Stomach (tissue), 19 donors: ENCODE measurements at places on chromosomes 4 and X. TPM values are rescaled to one million over a fixed set of nuclear protein-coding genes. Genes with fewer than 3 reads are reported as not detected.

The LRRC66 gene
- 2.9 TPM for total RNA-seq

The GPRIN3 gene
- 8.9 TPM for total RNA-seq

The IL13RA2 gene
- total RNA-seq: 1.7 TPM

DNA sequence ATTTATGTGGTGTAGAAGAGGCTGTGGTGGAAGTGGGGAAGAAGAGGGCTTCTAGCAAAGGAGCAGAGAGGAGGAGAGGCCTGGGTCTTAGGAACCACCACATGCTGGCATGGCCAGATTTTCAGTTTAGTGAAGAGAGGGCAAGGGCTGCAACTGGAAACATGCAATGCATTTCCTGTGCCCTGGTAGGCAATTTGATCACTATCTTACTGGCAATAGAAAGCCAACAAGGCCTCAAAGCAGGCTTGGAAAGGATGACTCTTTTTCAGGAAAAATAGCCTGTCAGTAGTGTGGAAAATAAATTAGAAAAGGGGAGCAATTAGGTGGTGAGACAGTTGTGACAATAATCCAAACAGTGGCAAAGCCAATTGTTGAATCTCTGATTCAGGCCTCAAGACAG lies 501.9 kb upstream of the ZFP42 start:
- DNase-seq: no peak

DNA sequence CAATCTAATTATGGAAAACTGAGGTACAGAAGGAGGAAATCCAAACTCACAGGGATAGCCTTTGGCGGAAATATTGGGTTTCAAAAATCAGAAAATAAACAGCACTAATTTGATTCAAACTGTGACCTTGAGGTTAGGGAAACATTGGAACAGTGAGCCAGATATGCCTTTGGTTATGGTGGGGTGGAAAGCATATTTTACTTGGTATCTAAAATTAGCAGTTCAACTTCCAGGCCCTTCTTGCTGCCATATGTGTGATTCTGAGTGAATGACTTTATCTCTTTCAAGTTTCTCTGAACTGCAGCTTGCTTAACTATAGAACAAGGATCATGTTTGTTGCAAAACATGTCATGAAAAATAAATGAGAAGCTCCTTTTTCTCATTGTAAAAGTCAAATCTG lies 240.9 kb upstream of the VEGFC start:
- no peak for DNase-seq

DNA sequence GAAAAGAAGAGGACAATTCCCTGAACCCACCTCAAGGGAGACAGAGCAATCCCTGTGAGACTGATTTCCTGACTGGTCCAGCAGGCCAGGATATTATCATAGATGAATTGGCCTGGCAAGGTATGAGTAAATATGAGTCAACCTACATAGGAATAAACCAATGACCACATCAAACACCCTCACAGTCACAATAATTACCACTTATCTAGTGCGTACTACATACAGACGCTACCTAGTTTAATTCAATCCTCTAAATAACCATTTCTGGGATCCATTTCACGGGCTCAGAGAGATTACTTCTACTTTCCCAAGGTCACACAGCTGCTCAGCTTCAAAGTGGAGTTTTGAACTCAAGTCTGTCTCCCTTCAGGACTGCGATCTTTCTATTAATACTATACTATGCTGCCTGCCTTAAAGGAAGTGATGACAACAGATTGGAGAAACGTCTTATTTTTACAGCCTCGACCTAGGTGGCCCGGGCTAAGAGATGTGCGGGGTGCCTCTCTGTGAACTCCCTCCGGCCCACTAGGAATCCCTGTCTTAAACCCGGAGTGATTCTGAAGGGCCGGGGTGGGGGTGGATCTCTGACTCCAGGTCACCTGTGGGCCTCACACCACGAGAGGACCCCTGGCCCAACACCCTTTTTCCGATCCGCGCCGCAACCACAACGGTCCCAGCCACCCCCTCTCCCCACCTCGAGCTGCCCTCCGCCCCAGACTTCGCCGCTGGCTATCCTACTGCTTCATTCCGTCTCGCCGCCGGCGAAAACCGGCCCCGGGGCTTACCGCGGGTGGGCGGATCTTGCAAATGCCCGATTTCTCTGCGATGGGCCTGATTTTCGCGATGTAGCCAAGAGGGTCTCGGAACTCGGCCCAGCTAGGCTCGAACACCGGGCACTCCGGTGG lies 800 bp downstream of the KDM5C start:
- peak; percentile 36 for DNase-seq

- DNase-seq: no peak
Measured at GRCh38 chr4:42683393-42683792, 26.5 kb upstream of the ATP8A1 start.

GRCh38 chrX:66408507-66408906 lies 230.4 kb downstream of the EDA2R start:
- DNase-seq: no peak

DNA sequence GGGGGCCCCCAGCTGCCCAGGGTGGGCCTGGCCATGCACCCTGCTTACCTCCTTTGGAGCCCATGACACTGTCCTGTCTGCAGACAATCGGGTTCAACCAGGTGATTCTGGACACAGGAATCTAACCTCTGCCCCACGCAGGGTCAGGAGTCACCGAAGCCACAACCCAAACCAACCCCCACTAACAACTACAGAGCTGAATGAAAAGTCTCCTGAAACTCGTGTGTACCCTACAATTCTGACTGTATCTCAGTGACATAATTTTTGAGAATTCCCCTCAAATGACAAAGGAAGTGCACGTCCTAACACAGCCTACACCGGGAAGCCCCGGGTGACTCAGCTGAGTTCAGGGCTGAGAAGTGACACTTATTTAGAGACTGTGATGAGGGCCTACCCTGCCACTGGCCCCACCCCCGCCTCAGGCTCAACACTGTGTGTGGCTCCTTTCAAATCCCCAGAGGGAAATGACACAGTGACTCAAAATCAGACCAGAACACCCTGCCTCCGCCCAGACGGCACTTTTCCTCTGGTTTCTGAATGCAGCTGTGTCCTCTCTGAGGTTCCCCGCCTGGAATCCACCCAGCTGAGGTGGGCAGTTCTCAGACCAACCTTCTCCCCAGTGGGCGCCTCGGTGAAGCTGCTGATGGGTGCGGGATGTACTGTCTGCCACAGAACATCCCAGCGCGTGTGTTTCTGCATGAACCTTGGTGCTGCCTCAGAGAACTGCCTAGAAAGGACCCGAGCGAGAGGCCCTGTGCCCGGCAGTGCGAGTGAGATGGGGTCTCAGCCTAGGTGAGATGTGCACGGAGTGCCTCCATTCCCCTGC lies 9.9 kb downstream of the TNIP2 start:
- peak; percentile 63 for DNase-seq

DNA sequence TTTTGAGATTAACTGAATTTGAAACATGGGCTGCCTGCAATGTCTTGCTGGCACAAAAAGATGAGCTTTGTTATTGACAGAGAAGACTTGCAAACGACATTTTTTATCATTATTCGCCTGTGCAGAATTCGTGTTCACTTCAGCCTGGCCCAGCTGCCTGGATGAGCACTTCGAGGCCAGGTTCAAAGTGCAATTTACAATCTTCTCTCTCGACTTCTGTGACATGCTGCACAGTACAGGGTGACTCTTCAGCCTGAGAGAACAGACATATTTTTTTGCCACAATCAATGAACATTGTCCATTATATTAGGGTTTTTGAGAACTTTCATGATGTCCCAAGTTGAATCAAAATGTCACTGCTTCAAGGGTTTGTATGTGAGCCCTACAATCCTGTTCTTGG lies 616.5 kb downstream of the SMARCA1 start:
- no peak for DNase-seq

DNA sequence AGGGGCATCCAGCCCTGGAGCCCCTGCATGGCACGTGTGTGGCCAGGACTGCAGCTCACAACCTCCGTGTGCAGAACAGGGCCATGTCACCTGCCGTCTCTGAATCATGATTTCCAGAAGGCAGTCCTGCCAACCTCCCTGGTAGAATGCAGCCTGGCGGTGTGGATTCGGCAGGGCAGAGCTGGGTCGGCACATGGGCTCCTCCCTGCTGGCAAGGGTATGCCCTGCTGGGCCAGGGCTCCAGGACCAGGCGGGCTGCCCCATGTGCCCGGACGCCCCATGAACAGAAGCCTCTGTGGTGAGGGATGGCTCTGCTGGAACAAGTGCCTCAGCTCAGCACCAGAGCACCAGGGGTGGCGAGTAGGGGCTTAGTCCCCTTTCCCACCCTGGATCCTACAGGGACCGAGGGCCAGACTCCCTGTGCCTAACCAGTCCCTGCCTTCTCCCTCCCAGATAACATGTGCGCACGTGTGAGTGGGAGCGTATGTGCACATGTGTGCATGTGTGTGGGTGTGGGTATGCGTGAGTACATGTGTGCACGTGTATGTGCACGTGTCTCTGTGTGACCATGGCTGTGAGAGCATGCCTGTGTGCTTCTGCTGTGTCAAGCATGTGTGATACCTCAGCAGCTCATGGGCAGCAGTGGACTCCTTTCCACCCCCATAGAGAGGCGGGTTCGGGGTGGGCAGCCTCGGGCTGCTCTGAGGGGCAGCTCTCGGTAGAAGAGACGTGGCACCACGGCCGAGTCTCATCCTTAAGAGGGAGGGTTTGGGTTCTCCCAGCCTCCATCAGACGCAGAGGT lies 10.3 kb upstream of the MXD4 start:
- no peak for DNase-seq

DNA sequence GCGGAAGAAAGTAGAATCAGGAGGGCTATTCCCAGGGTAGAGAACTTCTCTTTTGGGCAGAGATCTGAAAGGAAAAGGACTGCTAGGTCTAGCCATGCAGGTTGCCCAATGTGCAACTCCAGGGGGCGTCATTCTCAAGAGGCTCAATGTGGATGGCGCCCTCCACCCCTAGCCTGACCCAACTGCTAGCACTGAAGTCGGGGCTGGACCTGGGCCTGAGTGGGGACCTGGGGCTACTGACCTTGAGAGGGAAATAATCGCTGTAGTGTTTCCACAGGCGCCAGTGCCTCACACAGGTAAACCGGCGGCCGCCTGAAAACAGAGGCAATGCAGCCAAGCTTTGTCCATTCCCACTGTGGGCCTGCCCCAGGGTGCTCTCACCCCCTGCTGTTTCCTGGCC lies 6.1 kb downstream of the AWAT2 start:
- DNase-seq: no peak

- no peak for DNase-seq
Measured at GRCh38 chr4:162644346-162644745, 480.5 kb upstream of the FSTL5 start.

DNA sequence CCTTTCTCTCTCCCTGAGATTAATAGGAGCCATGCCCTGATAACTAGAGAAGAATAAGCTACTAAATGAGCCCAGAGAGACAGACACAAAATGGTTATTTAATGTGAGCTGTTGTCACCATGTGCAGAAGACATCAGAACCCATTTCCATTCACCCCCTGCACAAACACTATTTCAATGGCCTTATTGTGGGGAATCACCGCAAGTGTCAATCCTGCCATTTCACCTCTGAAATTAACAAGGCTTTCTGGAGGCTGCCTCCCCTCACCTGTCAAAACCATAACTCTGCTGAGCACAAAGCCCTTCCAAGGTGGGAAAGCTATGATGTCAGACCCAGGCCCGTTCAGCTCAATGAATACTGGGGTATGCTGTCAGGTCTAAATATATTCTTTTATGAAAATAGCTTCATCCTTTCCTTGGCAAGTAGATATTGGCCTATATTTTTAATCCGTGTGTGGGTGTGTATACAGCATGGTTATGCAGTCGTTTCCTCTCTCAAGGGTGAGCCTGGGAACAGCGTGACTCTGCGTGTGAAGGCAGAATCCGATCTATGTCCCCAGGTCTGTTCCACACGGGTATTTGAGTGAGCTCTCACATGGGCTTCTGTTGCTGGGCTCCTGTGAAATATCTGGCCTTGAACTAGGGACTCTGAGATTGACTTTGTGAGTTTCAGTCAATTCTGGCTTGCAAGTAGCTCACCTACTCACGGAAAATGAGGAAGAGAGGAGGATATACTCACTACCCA lies 266.3 kb downstream of the FBXW7 start:
- DNase-seq: no peak

GRCh38 chr4:54986095-54986846 lies 139.1 kb downstream of the KDR start:
- no peak for DNase-seq
